Activated gamma-delta T cell (primary cell): ENCODE measurements at places on chromosomes 1 and 21.

DNA sequence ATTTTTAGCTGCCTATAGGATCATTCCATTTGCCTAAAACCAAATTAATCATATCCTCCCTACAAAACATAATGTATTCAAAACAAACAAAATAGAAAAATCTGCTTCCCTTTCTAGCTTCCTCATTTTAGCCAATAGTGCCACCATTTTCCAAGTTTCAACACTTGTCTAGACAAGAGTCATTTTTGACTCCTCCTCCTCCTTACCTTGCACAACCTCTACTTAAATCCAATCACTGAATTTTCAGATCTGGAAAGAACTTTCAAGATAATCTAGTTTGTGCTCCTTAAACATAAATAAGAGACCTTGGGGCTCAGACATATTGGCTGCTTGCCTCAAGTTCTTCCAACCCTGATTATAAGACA, 7.4 kb downstream of the STX6 start:
- DNase-seq, result no peak

DNA sequence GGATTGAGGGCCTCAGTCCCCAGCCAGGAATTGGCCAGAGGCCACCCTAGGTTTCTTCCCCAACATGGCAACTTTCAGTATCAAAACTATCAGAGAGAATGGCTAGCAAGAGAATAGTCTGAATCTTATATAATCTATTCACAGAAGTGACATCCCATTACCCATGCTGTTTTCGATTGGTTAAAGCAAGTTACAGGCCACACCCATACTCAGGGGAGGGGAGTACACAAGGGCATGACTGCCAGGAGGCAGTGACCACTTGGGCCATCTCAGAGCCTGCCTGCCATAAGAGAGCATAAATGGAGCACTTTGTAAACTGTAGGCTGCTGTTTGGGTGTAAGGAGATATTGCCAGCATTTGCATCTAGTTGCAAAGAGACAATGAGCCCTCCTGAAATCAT, 65.4 kb downstream of the FAM163A start:
- DNase-seq, result no peak

DNA sequence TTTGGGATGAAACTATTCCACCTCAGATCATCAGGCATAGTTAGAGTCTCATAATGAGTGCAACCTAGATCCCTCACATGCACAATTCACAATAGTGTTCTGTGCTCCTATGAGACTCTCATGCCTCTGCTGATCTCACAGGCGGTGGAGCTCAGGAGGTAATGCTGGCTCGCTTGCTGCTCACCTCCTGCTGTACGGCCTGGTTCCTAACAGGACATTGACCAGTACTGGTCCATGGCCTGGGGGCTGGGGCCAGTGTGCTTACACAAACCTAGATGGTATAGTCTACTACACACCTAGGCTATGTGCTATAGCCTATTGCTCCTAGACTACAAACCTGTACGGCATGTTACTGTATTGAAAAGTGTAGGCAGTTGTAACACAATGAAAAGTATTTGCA, 448.4 kb downstream of the RPS6KC1 start:
- no peak for DNase-seq

- DNase-seq, result no peak
These were observed 12.3 kb upstream of the NFASC start for GRCh38 chr1:204858363-204858821.

GRCh38 chr1:9473032-9473807, 66.0 kb upstream of the SLC25A33 start:
- no peak for DNase-seq

GRCh38 chr1:14340002-14340785, 258.3 kb upstream of the KAZN start:
- no peak for DNase-seq

GRCh38 chr1:1198423-1199140, 7.8 kb downstream of the TNFRSF18 start:
- no peak for DNase-seq

- no peak for DNase-seq
These were observed 30.5 kb downstream of the LHX4 start for GRCh38 chr1:180260541-180260940.

DNA sequence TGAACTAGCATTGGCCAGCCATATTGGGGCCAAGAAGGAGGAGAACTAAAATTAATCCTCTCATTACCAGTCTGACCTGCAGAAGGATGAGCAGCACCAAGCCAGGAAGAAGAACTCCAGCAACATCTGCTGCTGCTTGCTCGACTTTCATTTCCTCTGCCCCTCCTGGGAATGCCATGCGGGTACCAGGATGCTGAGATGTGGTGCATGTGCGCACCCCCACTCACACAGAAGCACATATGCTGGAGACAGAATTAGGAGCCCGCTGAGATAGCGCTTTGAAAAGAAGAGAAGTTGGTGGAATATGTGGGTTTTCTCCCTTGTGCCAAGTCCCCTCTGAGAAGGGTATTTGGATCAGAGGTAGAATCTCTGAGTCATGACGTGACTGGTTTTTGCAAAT, 70.4 kb downstream of the PLXNA2 start:
- DNase-seq, result no peak

DNA sequence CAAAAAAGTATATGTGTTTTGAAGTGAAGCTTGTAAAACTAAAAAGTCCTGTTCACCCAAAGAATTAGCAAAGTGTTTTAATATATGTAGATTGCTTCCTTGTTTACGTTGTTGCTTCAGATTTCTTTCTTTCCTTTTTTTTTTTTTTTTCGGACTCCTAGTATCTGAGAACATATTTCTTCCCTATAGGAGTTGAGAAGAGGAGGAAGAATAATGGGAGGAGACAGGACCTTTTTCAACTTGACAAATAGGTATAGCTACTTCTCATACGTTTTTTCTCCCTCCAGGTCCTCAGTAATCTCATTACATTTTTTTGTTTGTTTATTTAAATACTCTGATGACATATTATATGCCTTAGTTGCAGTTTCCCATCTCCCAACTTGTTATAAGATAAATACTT, 8.9 kb downstream of the DISP1 start:
- no peak for DNase-seq

- no peak for DNase-seq
These were observed 10.0 kb upstream of the EPHA8 start for GRCh38 chr1:22553104-22553880.

DNA sequence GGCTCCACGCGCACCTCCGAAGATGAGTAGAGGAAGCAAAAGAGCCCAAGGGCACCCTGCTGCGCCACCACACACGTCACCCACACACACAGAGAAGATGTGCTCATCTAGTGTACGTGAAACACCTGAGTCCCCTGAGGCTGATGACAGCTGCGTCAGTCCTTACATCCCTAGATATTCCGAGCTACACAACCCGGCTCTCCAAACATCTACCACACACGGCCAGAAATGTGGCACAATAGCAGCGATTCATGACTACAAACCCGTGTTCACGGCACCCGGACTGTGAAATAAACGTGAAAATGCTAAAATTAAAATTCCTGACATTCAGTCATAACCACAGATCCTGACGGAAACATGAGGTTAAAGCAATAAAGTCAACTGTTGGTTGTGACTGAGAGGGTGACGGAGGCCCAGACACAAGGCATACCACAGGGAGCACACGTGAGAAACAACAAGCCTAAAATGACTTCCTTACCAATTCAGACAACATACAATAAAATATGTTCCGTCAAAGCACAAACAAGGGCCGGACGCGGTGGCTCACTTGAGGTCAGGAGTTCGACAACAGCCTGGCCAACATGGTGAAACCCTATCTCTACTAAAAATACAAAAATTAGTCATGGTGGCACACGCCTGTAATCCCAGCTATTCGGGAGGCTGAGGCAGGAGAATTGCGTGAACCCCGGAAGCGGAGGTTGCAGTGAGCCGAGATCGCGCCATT, 7.3 kb downstream of the SSU72 start:
- no peak for DNase-seq

DNA sequence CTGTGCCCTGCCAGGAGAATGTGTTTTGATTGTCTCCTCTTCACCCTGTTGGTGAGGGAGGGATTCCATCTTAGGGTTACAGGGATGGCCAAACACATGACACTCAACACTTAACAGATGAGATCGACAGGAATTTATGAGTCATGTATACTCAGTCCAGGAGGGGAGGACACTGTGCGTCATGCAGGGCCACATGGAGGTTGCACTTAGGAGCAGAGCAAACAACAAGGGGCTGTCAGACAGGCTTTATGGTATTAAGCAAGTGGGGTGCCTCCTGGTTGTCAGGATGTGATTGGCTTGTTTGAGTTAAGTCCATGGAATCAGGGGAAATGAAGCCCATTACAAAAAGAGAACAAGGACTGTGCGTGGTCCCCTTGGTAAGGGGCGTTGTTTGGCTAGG, 26.9 kb downstream of the EDARADD start:
- DNase-seq, result no peak

DNA sequence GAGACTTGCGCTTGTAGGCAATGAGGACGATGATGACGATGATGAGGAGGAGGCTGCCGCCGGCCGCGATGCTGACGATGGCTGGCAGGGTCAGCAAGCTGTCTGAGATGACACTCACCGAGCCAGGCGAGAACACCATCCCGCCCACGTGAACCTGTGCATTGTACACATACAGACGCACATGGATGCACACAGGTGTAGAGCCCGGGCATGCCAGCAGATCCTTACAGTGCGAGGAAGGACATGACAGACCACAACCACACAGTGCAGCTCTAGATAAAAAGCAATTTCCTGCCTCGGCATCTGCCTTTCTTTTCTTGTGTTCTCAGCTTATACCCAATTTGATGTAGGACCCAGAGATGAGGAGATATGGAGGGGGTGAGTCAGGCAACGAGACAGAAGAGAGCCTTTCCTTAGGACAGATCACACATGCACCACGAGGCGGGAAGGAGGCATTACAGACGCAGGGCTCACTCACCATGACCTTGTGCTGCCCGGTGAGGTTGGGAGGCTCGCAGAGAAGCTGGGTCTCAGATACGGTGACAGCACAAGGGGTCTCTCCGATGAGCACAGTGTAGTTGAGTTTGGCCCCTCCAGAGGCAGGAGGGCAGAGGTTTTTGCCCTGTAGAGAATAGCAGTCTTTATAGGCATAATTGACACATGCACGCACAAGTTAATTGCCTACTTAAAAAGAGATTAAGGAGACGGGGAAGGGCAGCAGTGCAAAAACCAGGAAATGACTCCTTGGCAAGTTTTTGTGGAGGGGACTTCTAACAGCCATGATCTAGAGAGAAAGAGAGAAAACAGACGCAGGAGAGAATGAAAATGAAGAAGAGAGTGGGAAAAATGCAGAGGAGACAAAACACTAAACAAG, 133.9 kb upstream of the CD34 start:
- no peak for DNase-seq

- no peak for DNase-seq
These were observed 3.8 kb downstream of the EPHB2 start for GRCh38 chr1:22714455-22714854.

- DNase-seq, result no peak
These were observed 87.1 kb upstream of the ZNF281 start for GRCh38 chr1:200496937-200497336.

DNA sequence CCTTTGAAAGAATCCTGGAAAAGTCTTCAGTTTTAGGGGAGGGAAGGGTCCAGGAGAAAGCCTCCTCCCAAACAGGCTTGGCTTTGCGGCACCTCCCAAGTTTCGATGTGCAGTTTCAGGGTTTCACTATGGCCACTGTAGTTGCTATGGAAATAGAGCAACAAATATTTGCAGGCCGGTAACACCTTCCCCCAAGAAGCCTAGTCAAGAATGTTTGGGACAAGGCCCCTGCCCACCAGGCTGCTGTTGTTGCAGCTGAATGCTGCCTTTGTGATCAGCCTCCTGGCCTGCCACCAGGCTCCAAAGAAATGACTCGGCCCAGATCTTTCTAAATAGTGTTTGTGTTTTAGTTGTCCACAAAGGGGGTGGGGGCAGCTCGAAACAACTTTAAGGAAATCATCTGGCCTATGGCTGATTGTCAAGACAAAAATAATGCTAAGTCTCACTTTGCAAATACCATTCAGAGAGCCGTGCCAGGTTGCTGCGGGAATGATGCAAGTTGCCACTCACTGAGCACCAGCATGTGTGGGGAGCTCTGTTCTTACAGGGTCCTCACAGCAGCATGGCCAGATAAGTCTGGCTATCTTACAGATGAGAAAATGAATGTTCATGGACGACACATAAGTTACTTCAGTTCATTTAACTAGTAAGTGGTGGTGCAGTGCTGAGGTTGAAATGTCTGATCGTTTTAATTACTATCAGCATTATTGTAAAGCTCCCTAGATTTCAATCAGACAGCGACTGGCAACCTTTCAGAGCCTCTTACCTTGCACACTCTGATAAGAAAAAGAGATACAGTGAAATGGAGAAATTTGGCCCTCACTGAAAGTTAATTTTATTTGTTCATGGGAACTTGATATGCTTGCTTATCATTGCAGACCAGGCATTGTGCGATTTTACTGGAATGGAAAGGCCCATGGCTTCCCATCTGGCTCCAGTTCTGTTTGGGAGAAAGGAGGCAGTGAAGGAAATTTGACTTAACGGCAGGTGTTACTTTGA, 91.2 kb upstream of the JUN start:
- DNase-seq, result no peak

- DNase-seq, result no peak
These were observed 94.3 kb upstream of the EDN2 start for GRCh38 chr1:41578712-41579335.

GRCh38 chr1:203122159-203122558, 5.4 kb upstream of the ADORA1 start:
- no peak for DNase-seq

DNA sequence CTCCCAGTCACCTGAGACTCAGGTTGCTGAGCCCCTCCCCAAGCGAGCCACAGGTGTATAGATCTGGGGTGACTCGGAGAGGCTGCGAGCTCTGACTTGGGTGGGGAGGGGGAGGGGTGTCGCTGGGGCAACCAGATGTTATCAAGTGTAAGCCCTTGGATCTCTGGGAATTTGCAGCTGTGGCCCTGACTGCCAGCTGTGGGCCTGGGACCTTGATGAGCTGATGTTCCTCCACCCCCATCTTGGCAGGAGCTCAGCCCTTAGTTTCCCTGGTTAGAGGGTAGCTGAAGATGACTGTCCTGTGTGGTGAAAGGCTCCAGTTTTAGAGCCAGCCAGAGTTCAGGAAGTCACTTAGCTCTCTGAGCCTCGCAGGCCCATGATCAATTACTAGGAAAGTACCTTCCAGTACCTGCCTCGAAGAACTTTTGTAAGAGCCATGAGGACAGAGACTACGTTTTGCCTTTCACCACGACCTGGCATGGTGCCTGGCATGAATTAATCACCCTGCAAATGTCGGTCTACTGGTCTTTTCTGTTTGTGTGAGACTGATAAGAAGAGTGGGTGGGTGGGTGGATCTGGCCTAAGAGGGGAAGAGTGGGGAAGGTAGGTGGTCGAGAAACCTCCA, 55.8 kb downstream of the YARS1 start:
- no peak for DNase-seq

GRCh38 chr1:193184776-193185175, 1.6 kb downstream of the B3GALT2 start:
- no peak for DNase-seq

GRCh38 chr21:27423906-27424595, 457.2 kb upstream of the ADAMTS5 start:
- DNase-seq, result no peak

- DNase-seq, result no peak
These were observed 47.0 kb upstream of the DYRK1A start for GRCh38 chr21:37319551-37319950.
